ENCODE measurements at places on chromosomes 2 and 18. TPM values are rescaled to one million over a fixed set of nuclear protein-coding genes. Genes with fewer than 3 reads are reported as not detected.

Gene FBLN7
- total RNA-seq = under 0.01 TPM

Gene LYG1
- total RNA-seq = not detected

- no peaks in the 10 kb centered on the region for H3K27me3 ChIP-seq
- H3K36me3 ChIP-seq = peaks cover 21% of the 10 kb centered on the region
- H3K4me1 ChIP-seq = peaks cover 4% of the 10 kb centered on the region
- DNase-seq = no peak
These were observed 68.6 kb downstream of the LPIN1 start for GRCh38 chr2:11814979-11815510.

- H3K4me3 ChIP-seq = no peak overlapping the region
- no peaks in the 10 kb centered on the region for H3K27me3 ChIP-seq
- no peak overlapping the region for H3K27ac ChIP-seq
These were observed 8.5 kb upstream of the NCKAP5 start for GRCh38 chr2:133576714-133577113.

GRCh38 chr2:175571078-175571653 is 389.7 kb upstream of the ATP5MC3 start:
- no peak overlapping the region for H3K4me3 ChIP-seq
- H3K27ac ChIP-seq = no peak overlapping the region
- no peaks in the 10 kb centered on the region for H3K27me3 ChIP-seq

Measured in IMR-90 (cell line).